ENCODE measurements at places on chromosomes 13 and 19.
A peak's percentile ranks its signal among the peaks of the same experiment; 100 is the strongest.

DNA sequence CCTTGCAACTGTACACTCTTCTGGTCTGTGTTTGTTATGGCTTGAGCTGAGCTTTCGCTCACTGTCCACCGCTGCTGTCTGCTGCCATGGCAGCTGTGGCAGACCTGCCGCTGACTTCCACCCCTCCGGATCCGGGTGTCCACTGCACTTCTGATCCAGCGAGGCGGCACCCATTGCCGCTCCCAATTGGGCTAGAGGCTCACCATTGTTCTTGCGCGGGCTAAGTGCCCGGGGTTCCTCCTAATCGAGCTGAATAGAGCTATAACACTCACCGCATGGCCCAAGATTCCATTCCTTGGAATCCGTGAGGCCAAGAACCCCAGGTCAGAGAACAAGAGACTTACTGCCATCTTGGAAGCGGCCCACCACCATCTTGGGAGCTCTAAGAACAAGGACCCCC is 2.2 kb upstream of the PSMC4 start:
- DNase-seq: no peak

- DNase-seq: peak; percentile 99
Measured at GRCh38 chr19:10251792-10252694, at the start of gene MRPL4. MRPL4 (plus strand) TSS chr19:10252214; CDS start chr19:10252254, 40 bp downstream.

- DNase-seq: no peak
Measured at GRCh38 chr13:92164822-92165221, 766.4 kb downstream of the GPC5 start.

DNA sequence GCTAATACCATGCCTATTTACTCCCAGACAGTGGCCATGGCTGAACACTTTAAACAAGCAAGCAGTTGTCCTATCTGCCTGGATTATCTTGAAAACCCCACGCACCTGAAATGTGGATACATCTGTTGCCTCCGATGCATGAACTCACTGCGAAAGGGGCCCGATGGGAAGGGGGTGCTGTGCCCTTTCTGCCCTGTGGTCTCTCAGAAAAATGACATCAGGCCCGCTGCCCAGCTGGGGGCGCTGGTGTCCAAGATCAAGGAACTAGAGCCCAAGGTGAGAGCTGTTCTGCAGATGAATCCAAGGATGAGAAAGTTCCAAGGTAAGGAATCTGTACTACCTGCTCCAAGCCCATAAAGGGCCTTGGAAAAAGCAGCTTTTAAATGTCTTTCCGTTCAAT is 8.6 kb downstream of the RFPL4AL1 start:
- no peak for DNase-seq

- DNase-seq: no peak
Measured at GRCh38 chr13:78325585-78325984, 277.8 kb downstream of the POU4F1 start.

GRCh38 chr19:36054119-36054732 is at the start of gene THAP8:
THAP8 (minus strand) TSS chr19:36054285; CDS start chr19:36054217, 68 bp downstream.
- DNase-seq: peak; percentile 98

- DNase-seq: no peak
Measured at GRCh38 chr19:32219881-32220472, 125.4 kb upstream of the ZNF507 start.

GRCh38 chr19:35639321-35639639 is 2.3 kb upstream of the ETV2 start:
- DNase-seq: no peak

GRCh38 chr19:6119031-6119430 is 8.7 kb upstream of the RFX2 start:
- DNase-seq: no peak

Measured in midbrain (tissue), 1 donor.